ENCODE measurements at places on chromosomes 3 and 15.

DNA sequence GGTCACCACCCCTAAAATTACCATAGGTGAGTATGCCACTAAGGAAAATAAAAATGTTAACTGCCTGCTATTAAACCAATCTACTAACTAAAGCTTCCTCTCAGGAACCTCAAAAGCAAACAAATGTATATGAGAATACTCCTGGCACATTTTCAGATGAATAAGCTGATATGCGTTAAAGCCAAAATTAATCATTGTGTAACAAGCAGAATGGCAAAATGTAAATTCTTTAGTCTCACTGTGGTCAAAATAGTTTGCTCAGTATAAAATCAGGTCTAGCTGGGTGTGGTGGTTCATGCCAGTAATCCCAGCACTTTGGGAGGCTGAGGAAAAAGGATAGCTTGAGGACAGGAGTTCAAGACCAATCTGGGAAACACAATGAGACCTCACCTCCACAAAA, 53.6 kb downstream of the SUMF1 start:
- no peak for DNase-seq

DNA sequence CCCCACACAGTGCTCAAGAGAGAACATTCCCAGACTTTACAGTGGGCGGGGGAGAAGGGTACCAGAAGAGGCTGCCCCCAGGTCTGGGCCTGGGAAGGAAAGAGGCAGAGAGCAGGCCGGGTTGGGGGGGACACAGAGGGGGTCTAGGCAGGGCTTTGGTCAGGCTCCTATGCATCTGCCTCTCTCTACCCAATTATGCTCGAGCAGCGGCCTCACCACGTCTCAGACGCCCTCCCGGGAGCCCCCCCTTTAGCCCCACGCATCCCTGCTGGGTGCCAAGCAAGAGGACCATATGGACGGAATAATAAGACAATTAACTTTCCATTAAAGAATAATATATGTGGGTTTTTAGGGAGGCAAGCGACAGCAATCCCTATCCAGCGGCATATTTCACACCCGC, 32.8 kb downstream of the CACNA2D2 start:
- no peak for DNase-seq

DNA sequence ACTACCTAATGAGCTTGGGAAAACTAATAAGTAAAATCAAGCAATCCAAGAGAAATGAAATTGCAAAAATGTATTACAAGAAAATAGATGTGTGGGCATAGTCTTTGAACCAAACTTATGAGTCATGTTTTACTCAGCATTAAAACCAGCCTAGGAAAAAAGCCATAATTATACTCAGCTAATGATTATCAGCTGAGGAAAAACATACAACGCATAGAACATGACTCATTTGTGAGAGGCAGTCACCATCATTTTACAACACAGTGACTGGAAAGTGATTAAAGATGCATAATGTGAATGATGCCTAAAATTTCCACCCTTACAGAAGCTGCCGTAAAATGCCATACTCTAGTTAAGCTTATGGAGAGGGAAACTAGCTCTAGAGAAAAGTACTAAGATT, 238.0 kb upstream of the EOMES start:
- no peak for DNase-seq

DNA sequence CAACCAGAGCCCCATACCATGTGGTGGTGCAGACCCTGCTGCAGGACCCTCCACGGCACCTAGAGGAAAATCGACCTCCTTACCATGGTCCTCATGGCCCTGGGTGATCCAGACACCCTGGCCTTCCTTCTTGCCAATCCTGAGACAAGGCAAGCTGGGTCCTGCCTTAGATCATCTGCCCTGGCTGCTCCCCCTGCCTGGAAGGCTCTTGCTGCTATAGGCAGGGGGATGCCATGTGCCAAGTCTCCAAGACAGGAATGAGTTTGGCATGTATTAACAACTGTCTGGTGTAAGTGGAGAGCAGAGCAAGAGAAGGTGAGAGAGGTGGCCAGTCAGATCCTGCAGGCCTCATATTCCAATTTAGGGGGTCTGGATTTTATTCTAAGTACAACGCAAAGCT, 7.5 kb downstream of the HEG1 start:
- no peak for DNase-seq

DNA sequence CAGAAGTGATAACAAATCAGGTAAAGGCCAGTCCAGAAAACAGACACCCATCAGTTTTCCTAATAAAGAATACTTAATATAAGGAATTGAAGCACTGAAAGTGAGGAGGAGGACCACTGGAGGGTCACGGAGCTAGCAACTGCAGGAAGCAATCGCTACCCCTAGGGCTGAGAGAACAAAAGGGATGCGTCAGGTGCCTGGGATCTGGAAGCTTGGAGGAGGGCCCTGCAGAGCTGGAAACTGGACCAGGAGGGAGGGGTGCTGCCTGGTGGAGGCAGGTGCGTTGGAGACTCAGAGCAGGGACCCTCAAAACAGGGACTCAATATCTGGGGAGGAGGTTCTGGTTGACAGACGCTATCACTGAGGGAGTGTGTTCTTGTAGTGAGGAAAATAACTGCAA, 308.1 kb upstream of the RASGRP1 start:
- DNase-seq: no peak

- no peak for DNase-seq
These were observed 23.9 kb upstream of the AP4E1 start for GRCh38 chr15:50884540-50884939.

GRCh38 chr15:82298520-82298919, 35.9 kb downstream of the SAXO2 start:
- peak; percentile 43 for DNase-seq

DNA sequence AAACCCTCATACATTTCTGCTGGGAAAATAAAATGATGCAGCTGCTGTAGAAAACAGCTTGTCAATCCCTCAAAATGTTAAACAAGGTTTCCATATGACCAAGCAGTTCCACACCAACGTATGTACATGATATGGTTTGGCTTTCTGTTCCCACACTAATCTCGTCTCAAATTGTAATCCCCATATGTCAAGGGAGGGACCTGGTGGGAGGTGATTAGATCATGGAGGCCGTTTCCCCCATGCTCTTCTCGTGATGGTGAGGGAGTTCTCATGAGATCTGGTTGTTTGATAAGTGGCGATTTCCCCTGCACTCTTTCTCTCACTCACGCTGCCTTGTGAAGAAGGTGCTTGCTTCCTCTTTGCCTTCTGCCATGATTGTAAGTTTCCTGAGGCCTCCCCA, 100.6 kb upstream of the SLC24A5 start:
- DNase-seq: no peak

DNA sequence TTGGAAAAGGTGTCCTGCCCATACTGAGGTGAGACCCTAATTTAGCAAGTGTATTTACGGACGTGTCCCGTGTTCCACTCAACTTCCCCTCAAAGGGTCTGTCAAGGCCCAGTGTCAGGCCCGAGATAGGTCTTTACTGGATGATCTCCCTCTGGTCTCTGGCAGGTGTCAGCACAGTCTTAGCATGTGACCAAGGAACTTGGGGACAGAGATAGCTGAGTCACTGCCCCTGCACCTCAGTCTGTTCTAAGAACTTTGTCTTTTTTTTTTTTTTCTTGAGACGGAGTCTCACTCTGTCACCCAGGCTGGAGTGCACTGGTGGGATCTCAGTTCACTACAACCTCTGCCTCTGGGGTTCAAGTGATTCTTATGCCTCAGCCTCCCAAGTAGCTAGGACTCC, 32.1 kb upstream of the ALPK3 start:
- no peak for DNase-seq

- DNase-seq: no peak
These were observed 106.2 kb downstream of the TLE3 start for GRCh38 chr15:69991551-69991980.

DNA sequence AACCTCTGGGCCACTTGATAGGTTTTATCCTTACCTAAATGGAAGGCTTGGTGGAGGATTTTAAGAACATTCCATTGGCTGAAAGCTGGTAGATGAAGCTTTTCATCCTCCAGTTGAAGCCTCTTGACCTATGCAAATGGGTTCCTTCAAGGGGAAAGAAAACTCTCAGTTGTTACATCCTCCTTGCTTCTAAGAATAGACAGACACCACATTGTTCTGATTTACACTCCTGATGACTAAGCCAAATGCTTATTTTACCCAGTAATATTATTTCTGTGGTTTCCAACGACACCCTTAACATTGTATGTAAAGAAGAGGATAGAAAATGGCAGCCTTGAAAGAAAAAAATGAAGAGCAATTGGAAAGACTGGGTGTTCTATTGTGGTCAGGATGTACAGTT, 480.5 kb downstream of the OTOL1 start:
- no peak for DNase-seq

GRCh38 chr3:158711886-158712285, 20.4 kb downstream of the RARRES1 start:
- no peak for DNase-seq
